ENCODE measurements at places on chromosomes 3 and 15.

DNA sequence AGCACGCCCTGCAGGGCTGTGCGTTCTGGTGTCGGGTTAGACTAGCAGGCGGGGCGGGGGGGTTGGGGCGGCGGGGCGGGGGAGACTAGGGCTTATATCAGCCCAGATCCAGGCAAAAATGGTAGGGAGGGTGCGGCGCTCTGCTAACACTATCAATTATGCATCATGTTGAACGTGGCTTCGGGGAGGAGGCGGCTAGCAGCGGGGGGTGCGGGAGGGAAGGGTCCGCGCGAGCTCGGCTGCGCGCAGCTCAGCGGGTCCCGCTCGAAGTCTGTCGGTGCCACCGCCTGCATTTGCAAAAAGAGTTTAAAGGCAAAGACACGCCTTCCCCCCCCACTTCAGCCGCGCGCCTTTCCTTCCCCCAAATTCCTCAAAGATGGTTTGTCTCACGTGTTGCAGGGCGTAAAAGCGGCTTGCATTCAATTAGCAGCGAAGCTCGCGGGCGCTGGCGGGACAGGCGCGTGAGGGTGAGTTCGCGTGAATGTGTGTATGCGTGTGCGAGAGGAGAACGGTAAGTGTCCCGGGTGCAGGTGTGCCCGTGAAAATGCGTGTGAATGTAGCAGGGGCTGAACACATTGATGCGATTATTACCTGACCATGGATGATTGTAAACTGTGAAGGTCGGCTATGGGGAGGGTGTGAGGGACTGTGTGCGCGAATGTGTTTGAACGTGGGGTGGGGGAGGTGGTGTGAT is at the start of gene ISLR2:
TSS of gene ISLR2 (plus strand) at position 432 of the 694 bp plus-strand sequence. CDS start 2,169 bp downstream, outside the sequence.
- no peak for DNase-seq

DNA sequence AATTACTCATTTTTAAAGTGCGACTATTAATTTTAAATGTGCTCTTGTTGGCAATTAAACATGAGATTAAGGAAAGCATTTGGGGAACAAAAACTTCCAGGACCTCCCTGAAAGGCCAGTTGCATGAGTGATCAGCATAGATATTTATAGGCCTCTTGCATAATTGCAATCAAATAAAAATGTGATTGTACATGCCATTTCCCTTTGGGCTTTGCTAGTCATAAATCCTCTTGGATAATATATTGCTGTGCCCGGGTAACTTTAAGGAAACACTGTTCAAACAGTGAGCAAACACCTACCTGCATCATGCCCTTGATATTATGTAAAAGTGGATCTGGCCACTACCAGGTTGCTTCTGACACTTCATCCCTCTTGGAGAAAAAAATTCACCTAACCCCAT is 239.1 kb downstream of the MCTP2 start:
- no peak for DNase-seq

GRCh38 chr3:196192036-196192523 is 19.1 kb downstream of the ZDHHC19 start:
- no peak for DNase-seq

DNA sequence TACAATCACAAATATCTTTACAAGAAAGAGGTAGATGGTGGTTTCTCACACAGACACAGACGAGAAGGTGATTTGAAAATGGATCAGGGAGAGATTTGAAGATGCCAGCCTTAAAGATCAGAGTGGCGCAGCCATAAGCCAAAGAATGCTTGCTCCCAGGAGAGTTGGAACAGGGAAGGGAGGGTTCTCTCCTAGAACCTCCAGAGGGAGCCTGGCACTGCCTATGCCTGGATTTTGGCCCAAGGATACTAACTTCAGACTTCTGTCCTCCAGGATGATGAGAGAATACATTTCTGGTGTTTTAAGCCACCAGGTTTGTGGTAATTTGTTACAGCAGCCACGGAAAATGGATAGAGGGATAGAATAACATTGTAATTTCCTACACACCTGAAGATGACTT is 279.1 kb downstream of the FAM43A start:
- no peak for DNase-seq

GRCh38 chr3:152176241-152176640 is 92.5 kb upstream of the MBNL1 start:
- no peak for DNase-seq

GRCh38 chr3:107578091-107578490 is 55.3 kb downstream of the BBX start:
- DNase-seq = no peak

DNA sequence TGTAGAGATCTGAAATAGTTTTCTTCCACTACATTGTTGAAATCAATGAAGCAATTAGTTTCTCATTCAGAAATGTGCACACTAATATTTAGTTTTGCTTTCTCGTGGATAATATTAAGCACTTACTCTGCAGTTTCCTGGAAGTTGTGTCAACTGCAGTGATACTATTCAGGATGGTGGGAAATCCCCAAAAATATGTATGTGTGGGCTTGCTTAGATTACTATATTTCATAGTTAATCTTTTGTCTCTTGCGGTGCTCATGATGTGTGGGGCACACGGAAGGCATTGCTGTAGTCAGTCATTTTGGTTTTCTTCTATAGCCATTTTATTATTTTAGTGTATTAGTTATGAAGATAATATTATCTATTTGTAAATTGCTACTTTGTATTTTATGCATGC is 19.7 kb downstream of the RAB11A start:
- DNase-seq = no peak

- no peak for DNase-seq
Observed at GRCh38 chr3:42739401-42740158, 33.5 kb downstream of the CCDC13 start.

- DNase-seq = no peak
Observed at GRCh38 chr15:39427705-39428104, 153.2 kb upstream of the THBS1 start.

DNA sequence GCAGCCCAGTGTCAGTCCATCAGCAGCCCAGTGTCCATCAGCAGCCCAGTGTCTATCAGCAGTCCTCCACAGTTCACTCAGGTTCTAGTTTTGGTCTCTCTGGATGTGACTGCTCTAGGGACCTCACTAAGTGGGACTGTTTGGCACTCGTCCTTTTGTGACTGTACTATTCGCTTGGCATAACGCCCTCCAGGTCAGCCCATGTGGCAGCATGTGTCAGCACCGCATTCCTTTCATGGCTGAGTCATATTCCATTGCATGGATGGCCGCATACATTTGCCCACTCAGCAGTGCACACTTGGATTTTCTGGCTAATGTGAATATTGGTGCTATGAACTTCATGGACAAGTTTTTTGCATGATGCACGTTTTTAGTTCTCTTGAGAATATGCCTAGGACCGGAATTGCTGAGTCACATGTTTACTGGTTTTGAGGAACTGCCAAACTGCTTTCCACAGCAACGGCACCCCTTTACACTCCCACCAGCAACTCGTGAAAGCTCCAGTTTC is 16.4 kb downstream of the CHST13 start:
- no peak for DNase-seq

DNA sequence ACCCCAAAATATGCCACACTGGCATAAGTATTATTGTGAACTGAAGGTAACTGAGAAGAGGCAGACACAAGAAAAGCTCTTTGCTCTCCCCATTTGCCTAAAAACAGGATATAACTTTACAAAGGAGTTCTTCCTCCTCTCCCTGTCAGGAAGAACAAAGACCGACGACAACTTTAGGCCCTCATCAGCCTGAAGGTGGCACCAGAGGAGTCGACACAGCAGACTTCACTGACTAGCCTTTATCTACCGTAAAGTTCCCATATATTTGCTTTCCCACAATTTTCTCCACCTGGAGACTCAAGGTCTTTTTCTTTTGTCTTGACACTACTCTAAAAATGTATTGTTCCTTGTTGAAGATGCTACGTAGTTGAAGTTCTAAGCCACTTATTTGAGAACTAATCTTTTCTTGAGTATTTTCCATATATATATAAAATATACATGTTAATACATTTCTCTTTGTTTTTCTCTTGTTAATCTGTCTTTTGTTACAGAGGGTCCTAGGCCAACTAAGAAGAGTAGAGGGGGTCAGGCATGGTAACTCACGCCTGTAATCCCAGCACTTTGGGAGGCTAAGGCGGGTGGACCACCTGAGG is 16.2 kb upstream of the XIRP1 start:
- no peak for DNase-seq

DNA sequence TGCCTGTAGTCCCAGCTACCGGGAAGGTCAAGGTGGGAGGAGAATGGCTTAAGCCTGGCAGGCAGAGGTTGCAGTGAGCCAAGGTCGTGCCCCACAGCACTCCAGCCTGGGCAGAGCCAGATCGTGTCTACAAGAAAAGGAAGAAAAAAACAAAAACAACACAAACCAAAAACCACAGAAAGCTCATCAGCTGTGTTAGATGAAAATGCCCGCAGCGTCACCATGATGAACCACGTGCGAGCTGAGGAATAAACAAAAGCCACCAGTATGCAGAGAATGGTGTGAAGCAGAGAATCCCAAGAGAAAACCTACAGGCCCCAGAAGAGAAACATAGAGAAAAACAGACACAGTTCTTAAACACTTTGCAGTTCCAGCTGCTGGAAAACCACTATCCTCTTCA is 19.7 kb upstream of the TM4SF19 start:
- DNase-seq = no peak

DNA sequence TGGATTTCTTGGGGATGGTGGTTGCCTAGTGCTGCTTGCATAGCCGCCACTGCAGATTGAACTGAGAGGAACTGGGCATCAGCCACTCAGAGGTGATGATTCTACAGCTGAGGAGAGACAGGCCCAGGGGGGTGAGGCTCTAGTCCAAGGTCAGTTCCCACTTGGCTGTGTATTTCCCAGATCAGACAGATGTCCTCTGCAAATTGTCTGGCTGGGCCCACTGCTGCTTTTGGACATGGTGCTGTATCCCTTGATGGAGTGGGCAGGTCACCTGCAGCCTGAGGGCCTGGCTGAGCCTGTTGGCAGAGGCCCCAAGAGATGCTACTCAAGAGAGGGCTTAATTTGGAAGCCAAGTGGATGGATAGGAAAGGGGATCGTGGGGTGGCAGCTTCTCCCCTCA is 124.5 kb upstream of the CTDSPL start:
- DNase-seq = no peak

GRCh38 chr15:99508311-99508645 is 57.5 kb upstream of the MEF2A start:
- no peak for DNase-seq

DNA sequence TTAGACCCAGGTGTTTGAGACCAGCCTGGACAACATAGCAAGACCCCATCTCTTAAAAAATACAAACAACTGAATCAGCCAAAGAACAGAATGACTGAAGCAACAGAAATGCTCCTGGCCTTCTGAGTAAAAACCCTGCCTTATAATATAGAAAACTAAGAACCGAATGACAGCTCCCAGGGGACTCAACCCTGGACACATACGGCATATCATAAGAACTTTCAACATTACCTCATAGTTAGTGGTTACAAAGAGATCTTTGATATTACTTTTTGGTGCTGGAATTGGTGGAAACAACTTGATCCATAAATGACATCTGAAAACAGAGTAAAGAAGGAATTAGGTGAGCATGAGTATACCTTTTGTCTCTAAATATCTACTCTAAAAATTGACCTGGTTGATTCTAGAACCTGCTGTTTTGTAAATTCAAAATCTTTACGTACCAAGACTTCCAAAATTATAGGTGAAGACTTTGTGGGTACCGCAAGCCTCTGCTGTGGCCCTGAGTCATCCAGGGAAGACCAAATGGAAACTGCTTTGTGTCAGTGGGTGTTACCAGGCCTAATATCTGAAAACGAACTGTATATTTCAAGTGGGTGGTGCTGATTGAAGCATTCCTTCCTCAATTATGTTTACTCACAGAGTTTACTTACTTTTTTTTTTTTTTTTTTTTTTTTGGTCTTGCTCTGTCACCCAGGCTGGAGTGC is 35.5 kb downstream of the IL5RA start:
- DNase-seq = no peak

DNA sequence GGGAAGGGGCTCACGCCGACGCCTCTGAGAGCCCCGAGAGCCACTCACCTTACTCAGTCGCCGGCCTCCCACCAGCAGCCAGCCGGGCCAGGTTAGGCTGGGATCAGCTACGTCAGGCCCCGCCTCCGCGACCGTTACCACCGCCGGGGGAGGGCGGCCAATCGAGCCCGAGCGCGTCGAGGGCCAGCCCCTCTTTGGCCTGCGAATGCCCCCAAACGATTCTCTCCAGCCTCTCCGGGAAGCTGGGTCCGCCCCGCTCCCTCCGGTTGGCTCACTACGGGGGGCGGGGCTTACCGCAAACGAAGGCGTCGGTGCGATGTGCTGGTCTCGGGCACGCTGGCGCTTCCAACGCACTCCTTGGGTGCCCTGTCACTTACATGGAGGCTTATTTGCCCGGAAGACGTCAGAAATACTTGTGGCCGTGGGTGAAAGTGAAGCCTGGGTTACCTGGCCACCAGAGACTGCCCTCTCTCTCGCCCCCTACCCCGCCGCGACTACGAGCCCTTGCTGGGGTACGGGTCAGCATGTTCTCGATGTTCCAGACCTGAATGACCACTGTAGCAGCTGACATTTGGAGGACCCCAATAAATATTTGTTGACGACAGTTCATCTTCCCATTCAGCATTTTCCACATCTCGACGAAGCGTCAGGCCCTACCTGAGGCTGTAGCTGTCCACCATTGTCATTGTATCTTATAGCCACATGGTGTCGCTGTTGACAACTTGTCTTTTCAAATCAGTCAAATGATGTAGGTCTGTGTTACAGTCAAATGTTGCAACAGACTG is at the start of gene CEP70:
TSS of gene CEP70 (minus strand) at position 111 of the 785 bp plus-strand sequence. CDS start 21,333 bp downstream, outside the sequence.
- no peak for DNase-seq

DNA sequence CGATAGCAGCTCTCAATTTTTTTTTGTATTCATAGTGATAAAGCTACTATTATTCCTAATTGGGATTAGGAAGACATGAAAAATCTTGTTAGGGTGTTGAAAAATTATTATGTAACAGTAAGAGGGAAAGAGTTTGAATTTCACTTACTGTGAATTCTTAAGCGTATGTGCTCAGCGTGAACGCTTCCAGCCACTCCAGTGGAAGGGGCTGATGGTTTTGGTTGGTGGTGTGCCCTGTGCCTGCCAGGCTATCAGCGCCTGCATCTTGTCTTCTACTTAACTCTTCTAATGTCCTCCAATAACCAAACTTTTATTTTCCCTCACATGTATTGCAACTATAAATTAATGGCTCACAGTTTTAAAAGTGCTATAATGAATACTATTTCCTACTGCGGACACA is 22.5 kb downstream of the CDIN1 start:
- no peak for DNase-seq

Measured in cortex of kidney (tissue), 1 donor.